DMS53 (cell line): ENCODE measurements at places on chromosomes 2 and 18.

DNA sequence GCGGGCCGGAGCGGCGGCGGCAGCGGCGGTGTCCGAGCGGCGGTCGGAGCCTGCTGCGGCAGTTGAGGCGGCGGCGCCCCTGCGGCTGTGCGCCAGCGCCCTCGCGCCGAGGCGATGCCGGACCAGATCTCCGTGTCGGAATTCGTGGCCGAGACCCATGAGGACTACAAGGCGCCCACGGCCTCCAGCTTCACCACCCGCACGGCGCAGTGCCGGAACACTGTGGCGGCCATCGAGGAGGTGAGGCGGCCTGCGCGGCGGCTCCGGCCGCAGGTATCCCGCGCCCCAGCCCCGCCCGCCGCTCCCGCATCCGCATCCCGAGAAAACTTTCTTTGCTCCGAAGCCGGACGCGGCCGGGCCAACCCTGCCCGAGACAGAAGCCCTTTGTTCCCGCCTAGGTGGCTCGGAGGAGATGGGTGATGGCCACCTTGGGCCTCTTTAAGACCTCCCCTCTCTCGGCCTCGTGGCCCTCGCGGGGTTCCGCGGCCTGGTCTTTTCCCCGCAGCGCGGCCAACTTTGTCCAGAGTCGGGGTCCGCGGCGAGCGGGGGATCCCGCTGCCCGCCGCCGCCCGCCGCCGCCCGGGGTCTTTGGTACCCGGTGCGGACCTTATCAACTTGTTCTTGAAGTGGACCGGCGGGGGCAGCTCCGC, 504 bp downstream of the ASAP2 start:
- peak; percentile 71 for DNase-seq

GRCh38 chr2:240795454-240795853, 24.6 kb downstream of the KIF1A start:
- DNase-seq, result no peak

DNA sequence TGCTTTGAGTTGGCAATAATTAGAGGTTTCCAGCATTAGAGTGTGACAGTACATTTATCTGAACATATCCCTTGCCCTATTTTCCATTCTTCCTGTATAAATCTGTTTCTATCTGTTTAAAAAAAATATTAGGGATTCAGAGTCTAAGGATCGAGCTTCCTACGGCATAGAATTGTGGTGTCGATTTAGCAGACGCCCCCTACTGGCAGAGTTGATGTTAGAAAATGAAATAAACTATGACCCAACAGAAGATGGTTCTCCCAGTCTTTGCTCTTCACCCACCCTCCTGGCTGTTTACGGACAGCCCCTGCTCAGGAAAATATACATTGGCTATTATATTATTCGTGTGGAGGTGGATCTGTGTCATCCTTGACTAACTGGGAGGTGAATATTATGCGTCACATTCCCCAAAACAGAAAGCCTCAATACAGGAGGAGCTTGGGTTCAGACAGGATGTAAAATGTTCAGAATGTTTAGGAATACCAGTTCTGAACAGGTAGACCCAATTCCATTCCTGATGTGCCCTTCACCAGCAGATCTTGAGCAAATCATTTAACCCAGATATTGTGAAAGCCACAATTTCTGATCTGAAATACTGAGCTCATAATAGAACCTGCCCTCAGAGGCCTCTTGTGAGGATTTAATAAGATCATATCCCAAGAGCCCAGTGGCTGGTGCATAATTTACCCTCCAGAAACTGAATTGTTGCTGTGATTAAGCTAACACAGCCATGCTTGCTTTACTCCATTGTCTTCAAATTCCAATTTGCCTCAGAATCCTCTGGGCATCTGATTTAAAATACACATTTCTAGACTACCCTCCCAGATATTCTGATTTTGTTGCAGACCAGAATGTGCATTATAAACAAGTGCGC, 10.8 kb upstream of the ERMN start:
- DNase-seq, result peak; percentile 83

DNA sequence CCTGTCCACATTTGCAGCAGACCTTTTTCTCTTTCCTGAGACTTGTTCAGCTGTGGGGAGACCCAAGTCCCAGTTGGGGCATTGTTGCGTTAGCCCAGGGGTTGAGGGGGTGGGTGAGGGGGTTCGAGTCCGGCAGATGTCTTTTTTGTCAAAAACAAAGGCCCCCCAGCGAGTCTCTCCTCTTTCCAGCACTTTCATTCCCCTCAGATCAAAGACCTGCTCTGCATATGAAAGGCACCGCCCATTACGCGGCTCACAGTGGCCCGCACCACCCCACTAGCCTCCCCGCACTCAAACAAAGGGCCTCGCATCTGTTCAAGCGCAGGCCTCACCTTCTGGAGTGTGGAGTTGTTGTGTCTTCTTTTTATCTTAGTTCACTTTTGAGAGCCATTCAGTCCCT, 25.2 kb downstream of the TRABD2A start:
- DNase-seq, result no peak

- no peak for DNase-seq
Observed at GRCh38 chr2:222447131-222447530, 22.8 kb downstream of the SGPP2 start.

- DNase-seq, result peak; percentile 75
Observed at GRCh38 chr2:221529943-221530652, 42.0 kb downstream of the EPHA4 start.
